ENCODE measurements at places on chromosomes 12 and 14.

GRCh38 chr12:8077207-8077606 is 4.9 kb upstream of the NECAP1 start:
- DNase-seq, result no peak

- no peak for DNase-seq
Measured at GRCh38 chr12:92961949-92962348, 32.9 kb upstream of the EEA1 start.

DNA sequence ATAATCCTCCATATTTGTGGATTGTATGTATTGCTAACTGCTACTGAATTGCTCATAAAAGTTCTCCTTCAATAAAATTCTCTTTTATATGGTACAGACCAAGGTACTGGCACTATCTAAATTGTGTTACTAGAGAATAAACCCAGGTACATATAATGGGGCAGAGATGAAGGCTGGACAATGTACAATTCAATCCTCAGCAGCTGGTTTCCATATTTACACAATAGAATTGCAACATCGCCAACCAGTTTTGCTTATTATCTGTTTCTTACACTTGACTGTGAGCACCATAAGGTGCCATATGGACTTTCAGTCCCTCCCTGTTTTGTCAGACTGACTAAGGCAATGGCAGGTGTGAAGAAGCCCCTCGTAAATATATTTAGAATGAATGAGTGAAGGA is 18.1 kb downstream of the KITLG start:
- DNase-seq, result peak; percentile 55

DNA sequence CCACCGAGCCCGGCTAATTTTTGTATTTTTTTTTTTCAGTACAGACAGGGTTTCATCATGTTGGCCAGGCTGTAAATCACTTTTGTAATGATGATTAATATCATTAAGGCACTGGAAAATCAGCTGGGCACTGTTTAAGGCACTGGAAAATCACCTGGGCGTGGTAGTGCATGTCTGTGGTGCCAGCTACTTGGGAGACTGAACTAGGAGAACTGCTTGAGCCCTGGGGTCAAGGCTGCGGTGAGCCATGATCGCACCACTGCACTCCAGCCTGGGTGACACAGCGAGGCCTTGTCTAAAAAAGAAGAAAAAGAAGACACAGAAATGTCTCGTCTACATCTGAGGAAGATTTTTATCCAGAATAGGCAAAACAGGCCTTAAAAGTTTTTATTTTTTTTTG is 12.7 kb downstream of the SLC11A2 start:
- DNase-seq, result no peak
